ENCODE measurements at places on chromosomes 2 and 18. TPM values are rescaled to one million over a fixed set of nuclear protein-coding genes. Genes with fewer than 3 reads are reported as not detected.

Gene LIPG
- 0.86 TPM for total RNA-seq

DNA sequence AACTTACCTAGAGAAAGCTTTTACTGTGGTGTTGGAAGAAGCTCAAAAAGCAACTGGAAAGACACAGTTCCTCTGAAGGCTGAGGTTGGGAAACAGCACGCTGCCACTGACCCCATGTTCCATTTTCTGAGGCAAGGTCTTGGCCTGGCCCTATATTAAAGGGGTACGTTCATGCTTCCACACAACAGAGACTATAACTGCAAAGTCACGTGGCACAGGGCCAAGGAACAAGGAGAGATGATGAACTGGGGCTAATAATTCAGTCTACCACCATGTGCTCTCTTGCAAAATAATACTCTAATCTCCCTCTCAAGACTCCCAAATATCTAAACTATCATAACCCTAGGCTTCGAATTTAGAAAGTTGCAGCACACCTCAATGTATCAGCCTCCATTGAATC lies 381.6 kb downstream of the DSEL start:
- no peak for DNase-seq

Gene AKAIN1
- not detected for total RNA-seq

Gene LIMS3
- 14.2 TPM for total RNA-seq

Gene L3MBTL4
- not detected for total RNA-seq

Gene LRP2
- total RNA-seq: under 0.01 TPM

Gene TMEM198
- total RNA-seq: 2.9 TPM
